ENCODE measurements at places on chromosomes 16 and 17. TPM values are rescaled to one million over a fixed set of nuclear protein-coding genes. Genes with fewer than 3 reads are reported as not detected.

- no peaks in the 10 kb centered on the region for H3K27me3 ChIP-seq
- DNase-seq, result no peak
- no peak overlapping the region for H3K27ac ChIP-seq
- no peak overlapping the region for H3K4me3 ChIP-seq
- H3K4me1 ChIP-seq, result peaks cover 7% of the 10 kb centered on the region
These were observed 17.2 kb downstream of the NCBP3 start for GRCh38 chr17:3828852-3829232.

DNA sequence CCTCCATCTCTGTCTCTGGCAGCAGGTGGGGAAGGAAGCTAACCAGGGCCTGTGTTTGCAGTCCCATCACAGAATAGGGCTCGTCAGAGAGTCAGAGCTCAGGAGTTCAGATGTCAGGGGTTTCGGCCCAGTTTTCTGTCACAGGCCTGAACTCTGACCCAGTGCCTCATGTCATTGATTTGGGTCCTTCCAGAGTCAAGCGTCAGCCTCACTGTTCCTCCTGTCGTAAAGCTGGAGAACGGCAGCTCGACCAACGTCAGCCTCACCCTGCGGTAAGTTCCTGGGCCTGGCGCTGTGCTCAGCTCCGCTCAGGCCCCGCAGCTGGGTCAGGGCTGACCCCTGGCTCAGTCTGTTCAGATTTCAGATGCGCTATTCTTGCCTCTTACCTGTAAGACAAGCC is 10.7 kb downstream of the CTNS start:
- no peak overlapping the region for H3K27ac ChIP-seq
- no peak for DNase-seq
- H3K36me3 ChIP-seq, result no peaks in the 10 kb centered on the region

Gene PHLPP2
- polyA plus RNA-seq, result 27.2 TPM

Gene WFDC1
- polyA plus RNA-seq, result 16.4 TPM

- peak; percentile 75 for DNase-seq
- no peak overlapping the region for H3K4me3 ChIP-seq
- no peaks in the 10 kb centered on the region for H3K27me3 ChIP-seq
- H3K4me1 ChIP-seq, result no peaks in the 10 kb centered on the region
These were observed 23.7 kb downstream of the CLEC3A start for GRCh38 chr16:78045865-78046581.

Gene EPN3
- 6.3 TPM for polyA plus RNA-seq

- H3K27me3 ChIP-seq, result no peaks in the 10 kb centered on the region
- DNase-seq, result no peak
- no peaks in the 10 kb centered on the region for H3K36me3 ChIP-seq
- no peak overlapping the region for H3K27ac ChIP-seq
These were observed 78.6 kb downstream of the COPRS start for GRCh38 chr17:31780483-31780882.

- no peak overlapping the region for H3K4me3 ChIP-seq
- no peaks in the 10 kb centered on the region for H3K27me3 ChIP-seq
- DNase-seq, result no peak
- no peaks in the 10 kb centered on the region for H3K4me1 ChIP-seq
- H3K36me3 ChIP-seq, result no peaks in the 10 kb centered on the region
These were observed 26.0 kb downstream of the ERCC4 start for GRCh38 chr16:13945744-13946485.
